ENCODE measurements at places on chromosomes 6 and 20.

DNA sequence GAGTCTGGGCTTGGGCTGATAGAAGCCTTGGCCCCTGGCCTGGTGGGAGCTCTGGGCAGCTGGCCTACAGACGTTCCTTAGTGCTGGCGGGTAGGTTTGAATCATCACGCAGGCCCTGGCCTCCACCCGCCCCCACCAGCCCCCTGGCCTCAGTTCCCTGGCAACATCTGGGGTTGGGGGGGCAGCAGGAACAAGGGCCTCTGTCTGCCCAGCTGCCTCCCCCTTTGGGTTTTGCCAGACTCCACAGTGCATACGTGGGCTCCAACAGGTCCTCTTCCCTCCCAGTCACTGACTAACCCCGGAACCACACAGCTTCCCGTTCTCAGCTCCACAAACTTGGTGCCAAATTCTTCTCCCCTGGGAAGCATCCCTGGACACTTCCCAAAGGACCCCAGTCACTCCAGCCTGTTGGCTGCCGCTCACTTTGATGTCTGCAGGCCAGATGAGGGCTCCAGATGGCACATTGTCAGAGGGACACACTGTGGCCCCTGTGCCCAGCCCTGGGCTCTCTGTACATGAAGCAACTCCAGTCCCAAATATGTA lies 957 bp upstream of the VEGFA start:
- peak; percentile 91 for DNase-seq

DNA sequence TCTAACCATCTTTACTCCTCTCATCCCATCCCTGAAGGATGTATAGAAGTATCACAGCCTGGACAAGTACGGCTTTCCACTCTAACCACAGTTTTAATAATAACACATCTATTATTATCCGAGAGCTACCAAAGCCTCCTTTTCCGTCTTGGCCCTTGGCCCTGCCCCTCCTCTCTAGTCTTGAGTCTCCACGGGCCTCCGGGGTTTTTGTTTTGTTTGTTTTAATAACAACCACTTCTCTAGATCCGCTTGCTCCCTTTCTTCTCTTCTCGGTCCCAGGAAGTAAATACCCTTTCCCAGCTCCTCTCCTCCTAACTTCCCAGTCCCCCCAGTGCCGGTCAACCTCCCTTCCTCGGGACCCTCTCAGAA lies 661 bp downstream of the LCA5 start:
- no peak for DNase-seq

GRCh38 chr6:108114841-108115597 lies 40.5 kb upstream of the OSTM1 start:
- DNase-seq, result peak; percentile 80

- no peak for DNase-seq
Measured at GRCh38 chr20:5714261-5715041, 35.8 kb upstream of the SHLD1 start.

DNA sequence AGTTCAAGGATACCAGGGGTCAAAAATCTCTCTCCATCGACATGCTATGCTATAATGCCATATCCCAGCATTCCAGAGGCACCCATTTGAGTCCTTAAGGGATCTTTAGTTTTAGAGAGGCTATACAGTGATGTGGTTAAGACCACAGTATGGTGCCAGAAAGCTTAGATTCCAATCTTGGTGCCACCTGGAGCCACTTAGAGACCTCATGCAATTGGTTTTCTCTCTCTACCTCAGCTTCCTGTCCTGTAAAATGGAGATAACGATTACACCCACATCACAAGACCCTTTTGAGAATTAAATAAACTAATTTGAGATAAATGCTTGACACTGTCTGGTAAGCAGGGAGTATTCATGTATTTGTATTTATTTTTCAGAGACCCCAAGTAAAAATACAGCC lies 39.0 kb downstream of the PLAGL1 start:
- no peak for DNase-seq

DNA sequence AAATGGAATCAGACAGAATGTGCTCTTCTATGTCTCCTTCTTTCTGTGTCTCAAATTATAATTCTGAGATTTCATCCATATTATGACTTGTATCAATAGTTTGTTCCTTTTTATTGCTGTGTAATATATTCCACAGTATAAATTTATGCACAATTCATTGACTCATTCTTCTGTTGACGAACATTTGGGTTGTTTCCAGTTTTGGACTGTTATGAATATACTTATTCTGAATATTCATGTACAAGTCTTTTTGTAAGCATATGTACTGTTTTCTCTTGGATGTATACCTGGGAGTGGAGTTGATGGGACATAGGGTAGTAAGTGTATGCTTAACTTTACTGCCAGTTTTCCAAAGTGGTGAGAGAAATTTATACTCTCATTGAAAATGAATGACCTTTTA lies 28.1 kb upstream of the TRAF3IP2 start:
- DNase-seq, result no peak

DNA sequence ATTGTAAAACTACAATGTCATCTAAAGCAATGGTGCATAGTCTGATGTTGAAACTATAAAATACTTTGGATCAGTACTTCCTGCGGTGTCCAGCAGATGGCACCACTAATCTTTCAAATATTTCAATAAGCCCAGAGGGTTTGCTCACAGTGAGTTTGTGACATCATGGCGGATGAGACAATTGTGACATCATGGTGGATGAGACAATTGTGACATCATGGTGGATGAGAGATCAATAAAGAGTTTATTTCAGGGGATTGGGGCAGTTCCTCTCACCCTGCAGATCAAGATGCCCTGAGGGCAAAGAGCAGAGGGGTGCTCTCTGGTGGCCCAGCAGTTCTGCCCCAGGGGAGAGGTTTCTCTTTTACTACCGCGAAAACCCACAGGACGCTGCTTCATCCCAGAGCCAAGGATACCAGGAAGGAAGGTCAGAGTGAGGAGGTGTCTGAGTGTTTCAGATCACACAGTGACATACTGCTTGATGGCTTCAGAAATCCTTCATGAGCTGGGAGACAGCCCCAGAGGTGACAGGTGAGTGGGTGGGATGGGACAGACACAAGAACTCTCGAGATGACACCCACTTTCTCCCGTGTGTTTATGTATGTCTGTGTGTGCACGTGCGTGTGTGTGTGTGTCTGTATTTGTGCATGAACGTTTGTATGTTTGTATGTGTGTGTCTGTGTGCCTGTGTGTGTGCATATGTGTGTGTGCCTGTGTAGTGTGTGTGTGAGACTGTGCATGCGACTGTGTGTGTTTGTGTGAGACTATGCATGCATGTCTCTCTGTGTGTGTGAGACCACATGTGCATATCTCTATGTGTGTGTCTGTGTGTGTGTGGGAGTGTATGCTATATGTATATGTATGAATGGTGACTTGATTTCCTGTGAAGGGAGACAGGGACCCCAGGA lies 7.3 kb upstream of the ULBP2 start:
- no peak for DNase-seq

DNA sequence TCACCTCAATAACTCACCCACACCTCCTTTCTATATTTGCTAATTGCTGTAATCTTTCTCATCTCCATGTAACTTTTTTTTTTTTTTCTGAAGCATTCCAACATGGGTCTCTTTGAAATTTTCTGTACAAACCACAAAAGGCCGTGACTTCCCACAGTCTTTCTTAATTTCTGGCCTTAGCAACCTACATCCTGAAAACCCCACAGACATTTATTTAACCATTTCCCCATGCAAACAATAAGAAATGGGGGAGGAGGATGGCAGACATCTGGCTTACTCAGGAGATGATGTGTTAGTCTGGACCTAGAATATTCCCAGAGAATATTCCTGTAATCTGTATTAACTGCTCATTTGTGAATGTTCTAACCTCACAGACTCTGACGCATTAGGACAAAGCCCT lies 57.6 kb downstream of the MEP1A start:
- DNase-seq, result no peak

DNA sequence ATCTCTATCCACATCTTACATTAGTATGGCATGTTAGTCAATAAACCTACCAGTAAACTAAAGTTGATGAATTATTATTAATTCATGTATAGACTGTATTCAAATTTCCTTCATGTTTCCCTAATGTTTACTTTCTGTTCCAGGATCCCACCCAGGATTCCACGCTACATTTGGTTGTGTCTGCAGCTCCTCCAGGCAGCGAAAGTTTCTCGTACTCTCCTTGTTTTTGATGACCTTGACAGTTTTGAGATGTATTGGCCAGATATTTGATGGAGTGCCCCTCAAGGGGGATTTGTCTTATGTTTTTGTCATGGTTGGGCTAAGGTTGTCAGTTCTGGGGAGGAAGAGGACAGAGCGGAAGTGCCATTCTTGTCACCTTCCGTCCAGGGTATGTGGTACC lies 445.2 kb upstream of the CDH4 start:
- no peak for DNase-seq

DNA sequence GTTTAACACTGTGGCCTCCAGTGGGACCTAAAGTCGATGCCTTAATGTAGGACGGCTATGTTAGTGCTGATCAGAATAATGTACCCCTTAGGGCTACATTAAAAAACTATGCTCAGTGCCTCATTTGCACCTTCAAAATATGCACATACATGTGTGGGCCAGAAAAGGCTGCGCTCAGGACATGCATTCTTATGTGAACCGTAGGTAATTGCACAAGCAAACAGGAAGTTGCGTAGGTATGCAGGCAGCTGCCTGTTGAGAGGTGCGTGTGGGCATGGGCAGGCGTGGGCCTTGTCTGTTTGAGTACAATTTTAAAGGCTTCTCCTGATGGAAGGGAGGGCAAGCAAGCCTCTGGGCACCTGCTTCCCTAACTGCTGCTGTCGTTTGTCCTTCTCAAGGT lies 116.2 kb upstream of the JAG1 start:
- no peak for DNase-seq

GRCh38 chr20:22070610-22071058 lies 365.2 kb downstream of the PAX1 start:
- DNase-seq, result no peak

- no peak for DNase-seq
Measured at GRCh38 chr20:881051-881782, 34.9 kb downstream of the ANGPT4 start.

GRCh38 chr6:74939151-74939708 lies 266.6 kb downstream of the COL12A1 start:
- no peak for DNase-seq

GRCh38 chr20:63090682-63091571 lies 84.2 kb upstream of the BHLHE23 start:
- peak; percentile 34 for DNase-seq

DNA sequence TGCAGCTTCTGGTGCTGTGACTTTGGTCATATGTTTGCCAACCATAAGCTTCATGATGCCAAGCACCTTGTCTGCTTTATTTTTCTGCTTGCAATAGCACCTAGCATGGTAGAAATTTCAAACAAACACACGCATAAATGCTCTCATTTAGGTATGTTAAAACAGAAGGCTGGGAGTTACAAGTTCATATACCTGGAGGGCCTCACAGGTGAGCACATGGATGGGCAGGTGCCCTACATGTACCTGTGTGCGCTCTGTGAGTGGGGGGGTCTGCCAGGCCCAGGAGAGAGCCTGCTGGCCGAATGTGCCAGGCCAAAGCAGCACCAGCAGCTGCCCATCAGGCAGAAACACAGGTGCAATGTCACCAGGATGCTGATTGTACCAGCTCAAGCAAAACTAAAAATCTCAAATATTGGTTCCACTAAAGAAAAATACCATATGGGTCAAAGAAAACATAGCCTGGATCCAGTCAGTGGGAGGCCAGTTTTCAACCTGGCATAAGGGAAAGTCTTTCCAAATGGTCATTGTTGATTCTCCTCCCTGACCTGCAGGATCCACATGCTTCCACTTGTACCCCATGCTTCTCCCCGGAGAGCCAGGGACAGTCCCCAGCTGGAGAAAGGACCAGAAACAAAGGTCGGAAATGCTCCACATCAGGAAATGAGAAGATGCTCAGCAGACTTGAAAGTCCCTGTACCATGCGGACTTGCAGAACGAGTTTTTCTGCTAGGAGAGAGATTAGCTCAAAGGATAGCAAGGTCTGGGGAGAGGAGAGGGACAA lies 7.2 kb upstream of the PFDN4 start:
- DNase-seq, result no peak

- no peak for DNase-seq
Measured at GRCh38 chr6:37511910-37512399, 12.3 kb upstream of the CCDC167 start.

- DNase-seq, result no peak
Measured at GRCh38 chr20:62011403-62011790, 54.3 kb downstream of the TAF4 start.

DNA sequence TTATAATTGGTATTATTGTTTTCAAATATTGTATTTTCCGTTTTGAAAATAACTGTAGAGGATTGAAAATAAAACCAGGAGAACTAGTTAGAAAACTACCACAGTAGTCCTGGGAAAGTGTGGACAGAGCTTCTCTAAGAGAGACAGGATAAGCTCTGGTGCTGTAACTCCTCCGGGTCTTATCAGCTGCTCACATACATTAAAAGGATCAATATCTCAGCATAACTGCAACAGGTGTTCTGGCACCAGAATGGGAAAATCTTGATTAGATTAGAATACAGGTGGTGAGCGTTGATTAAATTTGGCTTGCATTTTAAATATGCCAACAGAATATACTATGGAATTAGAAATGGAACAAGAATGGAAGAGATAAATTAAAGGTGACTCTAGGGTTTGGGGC lies 1138.9 kb upstream of the ADGRB3 start:
- DNase-seq, result no peak

- DNase-seq, result no peak
Measured at GRCh38 chr6:147058786-147059385, 145.3 kb upstream of the STXBP5 start.

GRCh38 chr20:32132911-32133549 lies 23.5 kb downstream of the TM9SF4 start:
- DNase-seq, result no peak

DNA sequence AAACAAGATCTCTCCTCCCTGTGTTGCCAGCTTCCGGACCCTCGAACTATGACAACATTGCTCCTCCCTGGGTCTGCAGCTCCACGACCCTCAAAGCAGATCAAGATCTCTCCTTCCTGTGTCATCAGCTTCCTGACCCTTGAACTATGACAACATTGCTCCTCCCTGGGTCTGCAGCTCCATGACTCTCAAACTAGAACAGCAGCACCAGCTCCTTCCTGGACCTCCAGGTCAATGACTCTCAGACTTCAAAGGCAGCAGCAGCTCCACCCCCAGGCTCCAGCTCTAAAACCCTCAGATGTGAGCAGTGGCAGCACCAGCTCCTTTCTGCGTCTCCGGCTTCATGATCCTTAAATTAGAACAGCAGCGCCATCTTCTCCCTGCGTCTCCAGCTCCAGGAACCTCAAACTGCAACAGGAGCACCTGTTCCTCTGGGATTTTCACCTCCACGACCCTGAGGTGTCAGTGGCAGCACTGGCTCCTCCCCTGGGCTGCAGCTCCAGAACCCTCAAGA lies 341.0 kb upstream of the SULF2 start:
- DNase-seq, result no peak

GRCh38 chr6:89952105-89952671 lies 57.9 kb downstream of the GJA10 start:
- no peak for DNase-seq

GRCh38 chr6:48098923-48099322 lies 12.1 kb downstream of the PTCHD4 start:
- DNase-seq, result no peak

- DNase-seq, result no peak
Measured at GRCh38 chr6:106315765-106316374, 9.7 kb downstream of the ATG5 start.

DNA sequence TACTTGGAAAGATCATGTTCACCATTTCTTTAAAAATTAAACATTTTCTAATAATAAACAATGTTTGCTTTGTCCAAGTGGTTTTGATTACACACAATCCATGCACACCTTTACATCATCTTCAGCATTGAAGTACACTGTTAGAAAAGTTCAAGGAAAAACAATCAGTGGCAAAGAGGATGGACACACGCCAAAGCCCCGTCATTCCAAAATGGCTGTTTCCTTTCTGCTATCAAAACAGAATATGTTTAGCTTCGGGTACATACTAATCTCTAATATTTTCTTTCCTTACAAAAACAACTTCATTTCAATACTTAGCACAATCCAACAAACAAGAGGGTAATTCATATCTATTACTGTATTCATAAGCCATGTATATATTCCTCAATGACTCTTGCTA lies 24.5 kb downstream of the REPS1 start:
- no peak for DNase-seq
